ENCODE measurements at places on chromosomes 3 and 15.

DNA sequence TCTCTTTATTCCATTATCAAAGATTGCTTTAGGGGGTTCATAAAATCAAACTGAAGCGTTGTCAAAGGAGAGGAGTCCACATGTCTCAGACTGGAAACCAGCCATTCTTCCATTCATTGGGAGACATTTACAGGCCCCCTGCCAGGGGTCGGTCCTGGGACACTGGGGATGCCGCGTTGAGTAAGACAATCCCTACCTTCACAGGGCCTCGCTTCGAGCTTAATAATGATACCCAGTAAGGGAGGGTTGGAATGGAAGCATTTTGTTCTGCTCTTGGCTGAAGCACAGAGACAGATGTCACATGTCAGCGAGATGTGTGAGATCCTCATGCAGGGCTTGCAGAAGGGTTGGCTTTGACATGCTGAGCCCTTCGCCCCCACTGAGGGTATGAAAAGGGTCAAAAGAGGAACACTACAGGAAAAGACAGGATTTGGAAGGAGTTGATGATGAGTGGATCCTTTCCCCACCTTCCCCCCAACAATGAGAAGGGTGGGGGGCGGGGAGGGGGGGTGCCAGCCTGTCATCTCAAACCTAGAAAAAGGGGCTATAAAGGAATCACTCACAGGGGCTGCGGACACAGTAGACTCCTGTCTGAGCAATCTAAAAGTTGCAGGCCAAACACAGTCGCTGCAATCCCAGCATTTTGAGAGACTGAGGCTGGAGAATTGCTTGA lies 25.6 kb upstream of the ARL8B start:
- no peak for DNase-seq

GRCh38 chr3:195859061-195859845 lies 47.5 kb upstream of the MUC4 start:
- peak; percentile 58 for DNase-seq

DNA sequence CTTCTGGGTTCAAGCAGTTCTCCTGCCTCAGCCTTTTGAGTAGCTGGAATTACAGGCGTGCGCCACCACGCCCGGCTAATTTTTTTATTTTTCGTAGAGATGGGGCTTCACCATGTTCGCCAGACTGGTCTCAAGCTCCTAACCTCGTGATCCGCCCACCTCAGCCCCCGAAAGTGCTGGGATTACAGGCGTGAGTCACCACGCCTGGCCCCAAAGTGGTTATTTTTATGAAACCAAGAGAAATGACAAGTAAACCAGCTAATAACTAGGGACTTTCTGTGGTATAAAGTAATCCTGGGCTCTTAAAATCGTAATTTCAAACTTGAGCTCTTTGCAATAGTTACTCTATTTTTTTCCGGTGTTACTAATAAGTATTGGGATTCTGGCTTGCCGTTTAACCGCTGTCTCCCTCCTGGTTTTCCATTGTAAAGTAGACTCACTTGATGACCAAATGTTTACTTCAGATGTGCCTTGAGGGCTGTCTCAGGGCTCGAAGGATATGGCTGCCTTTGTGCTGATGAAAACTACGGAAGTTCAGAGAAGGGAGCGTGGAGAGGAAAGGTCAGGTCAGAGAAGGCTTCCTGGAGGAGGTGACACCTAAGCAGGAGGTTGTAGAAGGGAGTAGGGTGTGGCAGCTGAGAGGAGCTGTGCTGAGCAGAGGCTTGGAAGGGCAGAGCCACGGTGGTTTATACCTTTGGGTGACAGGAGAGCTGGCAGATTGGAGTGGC lies 4.2 kb downstream of the ZSCAN2 start:
- peak; percentile 13 for DNase-seq

GRCh38 chr3:119723022-119723421 lies 20.2 kb downstream of the CFAP91 start:
- DNase-seq, result no peak

GRCh38 chr3:124766113-124767095 lies 36.2 kb downstream of the UMPS start:
- no peak for DNase-seq

- peak; percentile 38 for DNase-seq
Observed at GRCh38 chr3:194640829-194641228, 7.6 kb upstream of the TMEM44 start.

- DNase-seq, result no peak
Observed at GRCh38 chr3:93969997-93970396, 3.7 kb downstream of the PROS1 start.

DNA sequence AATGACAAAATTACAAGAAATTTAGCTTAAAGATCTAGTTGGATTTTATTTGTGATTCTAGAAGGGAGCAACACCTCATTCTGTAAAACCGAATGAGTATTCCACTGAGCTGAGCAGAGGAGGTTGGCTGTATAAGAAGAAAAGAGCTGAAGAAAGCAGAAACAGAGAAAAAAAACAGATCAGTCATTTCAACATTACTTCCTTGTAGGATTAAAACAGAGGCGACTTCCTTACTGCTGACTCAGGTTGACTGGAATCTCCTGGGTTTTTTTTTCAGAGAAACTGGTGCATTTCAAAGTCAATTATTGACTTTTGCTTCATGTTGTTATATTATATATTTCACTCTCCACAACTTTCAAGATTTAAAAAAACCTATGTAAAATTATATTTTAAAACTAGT lies 368.1 kb upstream of the UBE2E2 start:
- no peak for DNase-seq

DNA sequence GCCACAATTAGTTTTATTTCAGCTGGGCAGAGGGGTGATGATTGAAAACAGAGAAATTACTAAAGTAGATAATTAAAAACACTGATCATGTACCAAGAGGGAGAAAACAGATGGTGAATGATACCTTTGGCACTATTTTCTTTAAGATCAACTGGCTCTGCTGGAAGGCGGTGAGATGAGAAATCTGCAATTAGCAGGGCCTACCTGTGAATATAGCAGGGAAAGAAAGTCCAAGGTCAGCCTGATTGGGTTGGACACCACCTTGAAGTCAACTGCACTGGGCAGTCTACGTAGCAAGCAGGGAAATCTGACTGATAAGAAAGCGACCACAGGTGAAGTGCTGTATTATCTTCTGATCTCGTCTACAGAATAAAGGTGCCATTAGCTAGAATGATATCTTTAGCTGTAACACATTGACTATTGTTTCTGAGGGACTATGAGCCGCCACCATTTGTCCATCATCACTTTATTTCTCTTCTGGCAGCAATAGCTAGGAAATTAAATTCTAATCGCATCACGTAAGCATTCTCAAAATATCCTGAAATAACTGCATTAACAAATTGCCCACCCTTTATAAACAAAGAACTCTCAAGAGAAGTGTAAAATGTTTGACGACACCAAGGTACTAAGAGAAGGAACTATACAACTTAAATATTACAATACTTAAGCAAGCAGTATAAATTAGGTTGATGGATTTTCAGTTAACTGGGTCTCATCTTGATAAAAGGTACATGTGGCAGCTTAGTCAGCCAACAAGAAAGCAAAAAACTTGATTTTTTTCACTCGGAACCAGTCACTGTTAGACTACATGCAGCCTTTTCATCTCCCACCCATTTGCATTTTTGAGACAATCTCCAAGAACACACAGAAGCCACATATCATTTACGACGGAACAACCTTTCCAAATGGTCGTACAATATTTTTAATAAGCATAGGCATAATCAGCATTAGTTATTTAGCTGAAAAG lies 1.3 kb downstream of the NEDD4 start:
- no peak for DNase-seq

DNA sequence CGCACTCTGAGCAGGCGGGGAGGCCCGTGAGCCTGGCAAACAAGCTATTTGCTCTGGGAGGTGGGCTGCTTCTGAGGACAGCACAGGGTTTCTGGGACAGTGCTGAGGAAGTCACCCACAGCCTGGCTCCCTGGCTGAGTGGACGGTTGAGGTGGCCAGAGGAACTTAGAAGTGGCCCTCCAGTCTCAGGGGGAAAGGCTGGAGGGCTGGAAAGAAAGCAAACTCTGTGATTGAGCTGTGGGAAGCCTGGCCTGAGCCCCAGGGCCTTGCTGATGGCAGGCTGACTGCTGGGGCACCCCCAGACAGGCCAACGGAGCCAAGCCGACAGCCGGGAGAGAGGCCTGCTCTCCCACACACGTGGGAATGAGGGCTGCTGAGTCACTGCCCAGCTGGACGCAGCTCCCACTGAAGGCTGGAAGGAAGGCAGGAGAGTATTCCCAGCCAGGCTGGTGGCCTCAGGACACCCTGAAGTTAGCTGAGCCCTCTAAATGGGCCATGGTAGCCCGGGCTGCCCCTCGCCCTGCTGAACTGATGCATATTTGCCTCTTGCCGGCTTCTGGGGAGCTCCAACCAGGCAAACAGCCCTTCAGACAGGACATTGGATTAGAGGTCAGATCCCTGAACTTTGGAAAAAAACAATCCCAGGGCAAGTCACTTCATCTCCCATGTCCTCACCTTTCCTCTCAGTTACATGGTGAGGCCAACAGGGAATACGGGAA lies 98.0 kb upstream of the TLE3 start:
- peak; percentile 68 for DNase-seq

DNA sequence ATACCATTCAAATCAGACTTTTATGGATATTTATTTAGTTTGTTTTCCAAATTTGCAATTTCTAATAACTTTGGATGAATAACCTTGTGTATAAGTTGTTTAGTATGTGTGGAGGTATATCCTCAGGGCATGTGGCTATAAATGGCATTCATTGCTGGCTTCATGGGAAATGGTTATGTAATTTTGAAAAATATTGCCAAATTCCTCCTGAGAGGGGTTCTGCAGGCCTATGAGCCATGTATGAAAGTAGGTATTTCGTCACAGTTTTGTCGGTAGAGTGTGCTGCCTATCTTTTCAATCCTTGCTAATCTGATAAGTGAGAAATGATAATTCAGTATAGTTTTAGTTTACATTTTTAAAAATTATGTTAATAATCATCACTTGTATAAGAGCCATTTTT lies 256.4 kb upstream of the ZNF385D start:
- DNase-seq, result no peak

- no peak for DNase-seq
Observed at GRCh38 chr3:25094932-25095685, 333.0 kb upstream of the RARB start.

- DNase-seq, result peak; percentile 83
Observed at GRCh38 chr3:27607370-27607769, 114.8 kb downstream of the EOMES start.

- DNase-seq, result peak; percentile 98
Observed at GRCh38 chr3:36677331-36678007, 86.9 kb downstream of the DCLK3 start.

DNA sequence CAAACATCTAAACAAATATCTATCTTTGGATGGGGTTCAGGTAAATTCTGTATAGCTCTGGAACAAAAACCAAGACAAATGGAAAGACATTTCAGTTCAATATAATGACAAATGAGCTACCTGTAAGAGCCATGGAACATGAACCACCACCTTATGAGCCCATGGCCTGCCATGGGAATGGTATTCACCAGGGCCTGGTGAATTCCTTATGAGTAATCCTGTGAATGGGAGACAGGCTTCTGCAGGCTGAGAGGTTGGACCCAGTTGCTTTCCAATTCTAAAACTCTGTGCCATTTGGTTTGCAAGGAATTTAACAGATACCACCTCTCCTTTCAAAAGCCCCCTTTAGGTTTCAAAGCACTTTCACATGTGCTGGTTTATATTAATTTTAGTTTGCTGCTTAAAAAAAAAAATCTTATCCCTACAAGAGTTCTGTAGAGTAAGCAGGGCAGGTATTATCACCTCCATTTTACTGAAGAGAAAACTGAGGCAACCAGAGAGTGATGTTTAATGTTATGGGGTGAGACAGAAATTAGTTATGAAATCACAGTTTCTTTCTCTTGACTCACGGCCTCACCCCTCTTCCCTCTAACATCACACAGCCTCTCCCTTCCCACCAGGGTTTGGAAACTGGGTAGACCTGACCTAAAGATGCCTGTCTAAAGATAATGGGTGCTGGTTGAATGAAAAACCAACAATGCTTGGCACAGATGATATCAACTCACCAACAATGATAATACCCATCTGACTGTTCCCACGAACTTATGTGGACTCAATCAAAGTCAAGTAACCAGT lies 397.6 kb upstream of the WNT5A start:
- DNase-seq, result no peak

GRCh38 chr15:55475842-55476241 lies 32.2 kb downstream of the DNAAF4 start:
- no peak for DNase-seq

DNA sequence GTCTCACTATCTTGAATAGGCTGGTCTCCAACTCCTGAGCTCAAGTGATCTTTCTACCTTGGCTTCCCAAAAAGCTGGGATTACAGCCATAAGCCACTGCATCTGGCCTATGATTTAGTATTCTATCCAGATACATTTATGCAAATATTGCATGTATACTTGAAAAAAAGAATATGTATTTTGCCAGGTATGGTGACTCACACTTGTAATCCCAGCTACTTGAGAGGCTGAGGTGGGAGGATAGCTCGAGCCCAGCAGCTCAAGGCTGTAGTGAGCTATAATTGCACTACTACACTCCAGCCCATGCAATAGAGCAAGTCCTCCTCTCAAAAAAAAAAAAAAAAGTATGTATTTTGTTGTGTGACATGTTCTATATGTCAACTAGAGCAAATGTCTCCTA lies 54.4 kb downstream of the SLC15A2 start:
- DNase-seq, result no peak

DNA sequence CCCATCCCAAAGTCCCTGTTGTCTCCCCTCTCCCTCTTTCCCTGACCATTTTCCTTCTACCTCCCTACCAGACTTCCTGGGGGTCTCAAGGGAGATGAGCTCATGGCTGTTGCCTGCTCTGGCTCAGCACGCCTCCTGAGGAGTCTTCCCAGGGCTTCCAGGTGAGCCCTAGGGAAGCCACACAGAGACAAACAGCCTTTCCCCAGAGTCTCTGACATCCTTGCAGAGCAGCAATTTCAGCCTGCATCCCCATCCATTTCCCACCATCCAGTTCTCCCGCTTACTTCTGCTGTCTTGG lies 189.2 kb upstream of the LINGO1 start:
- DNase-seq, result no peak

- no peak for DNase-seq
Observed at GRCh38 chr3:192373032-192373431, 354.3 kb downstream of the FGF12 start.

- DNase-seq, result no peak
Observed at GRCh38 chr3:168888781-168889180, 774.7 kb downstream of the MECOM start.

DNA sequence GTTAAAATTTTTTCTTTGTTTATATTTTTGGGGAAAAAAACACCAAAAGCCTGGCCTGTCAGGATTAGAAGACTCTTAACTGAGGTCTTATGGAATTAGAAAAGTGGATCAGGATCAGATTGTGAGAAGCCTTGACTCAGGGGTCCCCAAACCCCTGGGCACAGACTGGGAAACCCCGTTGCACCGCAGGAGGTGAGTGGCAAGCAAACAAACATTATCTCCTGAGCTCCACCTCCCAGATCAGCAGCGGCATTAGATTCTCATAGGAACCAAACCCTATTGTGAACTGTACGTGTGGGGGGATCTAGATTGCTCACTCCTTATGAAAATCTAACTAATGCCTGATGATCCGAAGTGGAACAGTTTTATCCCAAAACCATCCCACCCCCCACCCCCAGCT lies 117.2 kb downstream of the TCF12 start:
- no peak for DNase-seq

DNA sequence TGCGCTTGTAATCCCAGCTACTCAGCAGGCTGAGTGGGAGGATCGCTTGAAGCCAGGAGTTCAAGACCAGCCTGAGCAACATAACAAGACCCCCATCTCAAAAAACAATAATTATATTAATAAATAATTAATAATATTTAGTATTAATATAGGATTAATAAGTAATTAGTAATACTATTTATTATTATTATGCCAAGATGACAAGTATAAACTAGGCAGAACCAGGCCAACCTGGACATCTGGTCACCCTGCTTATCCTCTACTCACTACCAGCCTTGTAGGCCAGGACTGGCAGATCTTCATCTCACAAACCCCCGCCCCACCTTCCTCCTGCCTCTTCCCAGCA lies 429 bp downstream of the CPN2 start:
- no peak for DNase-seq

Measured in fibroblast of skin of right quadriceps (primary cell).